Activated CD4-positive, alpha-beta T cell treated with anti-CD3 and anti-CD28 coated beads, Interleukin-2, amount 10 ng/mL, durations not matched to agents 24 days and 14 days (primary cell): ENCODE measurements at places on chromosomes 2 and 18. TPM values are rescaled to one million over a fixed set of nuclear protein-coding genes. Genes with fewer than 3 reads are reported as not detected.

The CYS1 gene
- 0.24 and 0.63 TPM in 2 replicates for total RNA-seq

The ANKRD62 gene
- total RNA-seq: not detected in 2 replicates

DNA sequence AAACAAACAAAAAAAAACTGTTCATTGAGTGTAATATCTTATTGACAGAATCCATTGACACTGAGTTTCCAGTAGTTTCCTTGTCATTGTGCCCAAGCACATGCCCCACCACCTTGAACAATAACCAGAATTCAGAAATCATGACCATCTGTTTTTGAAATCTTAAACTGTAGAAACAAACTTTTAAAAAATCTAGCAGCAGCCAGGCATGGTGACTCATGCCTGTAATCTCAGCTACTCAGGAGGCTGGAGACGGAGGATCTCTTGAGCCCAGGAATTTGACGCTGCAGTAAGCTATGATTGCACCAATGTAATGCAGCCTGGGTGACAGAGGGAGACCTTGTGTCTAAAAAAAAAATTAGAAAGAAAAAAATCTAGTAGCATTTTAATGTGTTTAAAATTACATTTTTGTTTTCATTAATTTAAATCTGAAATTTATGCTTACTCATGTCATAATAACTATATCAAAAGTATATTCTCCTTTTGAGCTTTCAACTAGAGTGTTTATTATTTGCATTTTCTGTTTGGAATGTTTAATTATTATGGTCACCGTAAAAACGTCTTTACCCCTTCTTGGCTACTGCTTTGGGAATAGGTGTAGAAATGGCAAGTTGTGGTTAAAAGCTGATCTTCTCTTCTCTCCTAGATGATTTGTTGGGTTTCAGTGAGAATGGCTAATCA lies 25.2 kb upstream of the STON1 start:
- H3K4me1 ChIP-seq: peaks cover 13% of the 10 kb centered on the region
- H3K4me3 ChIP-seq: no peak overlapping the region
- H3K27me3 ChIP-seq: no peaks in the 10 kb centered on the region
- DNase-seq: no peak
- peaks cover 37% of the 10 kb centered on the region for H3K36me3 ChIP-seq

GRCh38 chr2:76731157-76731556 lies 791.0 kb downstream of the LRRTM4 start:
- no peaks in the 10 kb centered on the region for H3K36me3 ChIP-seq
- no peak for DNase-seq
- no peaks in the 10 kb centered on the region for H3K27me3 ChIP-seq
- H3K4me3 ChIP-seq: no peak overlapping the region
- no peaks in the 10 kb centered on the region for H3K4me1 ChIP-seq
- H3K27ac ChIP-seq: no peak overlapping the region

DNA sequence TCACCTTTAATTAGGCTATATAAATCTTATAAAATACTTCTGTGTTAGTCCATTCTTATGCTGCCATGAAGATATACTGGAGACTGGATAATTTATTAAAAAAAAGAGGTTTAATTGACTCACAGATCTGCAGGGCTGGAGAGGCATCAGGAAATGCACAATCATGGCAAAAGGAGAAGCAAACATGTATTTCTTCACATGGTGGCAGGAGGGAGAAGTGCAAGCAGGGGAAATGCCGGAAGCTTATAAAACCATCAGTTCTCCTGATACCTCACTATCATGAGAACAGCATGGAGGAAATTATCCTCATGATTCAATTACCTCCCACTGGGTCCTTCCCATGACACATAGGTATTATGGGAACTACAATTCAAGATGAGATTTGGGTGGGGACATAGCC lies 504.4 kb downstream of the RIT2 start:
- DNase-seq: no peak
- no peaks in the 10 kb centered on the region for H3K4me1 ChIP-seq
- no peaks in the 10 kb centered on the region for H3K36me3 ChIP-seq
- no peak overlapping the region for H3K27ac ChIP-seq
- H3K4me3 ChIP-seq: no peak overlapping the region

GRCh38 chr18:49907346-49907929 lies 94.1 kb upstream of the ACAA2 start:
- peaks cover 8% of the 10 kb centered on the region for H3K4me1 ChIP-seq
- no peak for DNase-seq
- H3K36me3 ChIP-seq: no peaks in the 10 kb centered on the region
- no peak overlapping the region for H3K4me3 ChIP-seq

DNA sequence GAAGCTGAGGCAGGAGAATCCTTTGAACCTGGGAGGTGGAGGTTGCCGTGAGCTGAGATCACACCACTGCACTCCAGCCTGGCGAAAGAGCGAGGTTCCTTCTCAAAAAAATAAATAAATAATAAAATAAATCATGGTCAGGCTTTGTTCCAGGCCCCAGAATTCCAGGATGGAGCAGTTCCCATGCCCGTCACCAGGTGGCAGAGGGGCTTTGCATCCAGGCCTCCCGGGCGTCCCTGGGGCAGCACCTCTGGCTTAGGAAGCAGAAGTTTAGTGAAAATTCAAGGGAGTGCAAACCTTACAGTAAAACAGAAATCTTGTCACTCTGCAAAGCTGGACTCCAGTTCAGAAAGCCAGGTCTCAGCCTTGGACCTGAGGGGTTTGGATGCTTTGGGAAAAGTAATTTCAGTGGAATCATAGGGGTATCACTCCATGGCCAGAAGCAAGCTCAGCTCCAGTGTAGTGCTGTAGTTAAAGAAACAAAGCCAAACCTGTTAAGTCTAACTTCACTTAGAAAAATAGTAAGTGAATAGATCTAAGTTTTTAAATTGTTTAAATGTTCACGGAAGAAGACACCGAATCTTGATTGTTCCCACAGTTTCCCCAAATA lies 512.7 kb downstream of the CMPK2 start:
- no peak overlapping the region for H3K4me3 ChIP-seq
- no peak for DNase-seq
- H3K36me3 ChIP-seq: no peaks in the 10 kb centered on the region
- no peaks in the 10 kb centered on the region for H3K4me1 ChIP-seq
